ENCODE measurements at places on chromosomes 1 and 21. TPM values are rescaled to one million over a fixed set of nuclear protein-coding genes. Genes with fewer than 3 reads are reported as not detected.

DNAJC6 gene
- polyA plus RNA-seq, result 0.35 TPM

SLC16A4 gene
- 1.4 TPM for polyA plus RNA-seq

RBP7 gene
- 7.5 TPM for polyA plus RNA-seq

F13B gene
- polyA plus RNA-seq, result 42.3 TPM

ANXA9 gene
- 24.0 TPM for polyA plus RNA-seq

RHD gene
- not detected for polyA plus RNA-seq

DNA sequence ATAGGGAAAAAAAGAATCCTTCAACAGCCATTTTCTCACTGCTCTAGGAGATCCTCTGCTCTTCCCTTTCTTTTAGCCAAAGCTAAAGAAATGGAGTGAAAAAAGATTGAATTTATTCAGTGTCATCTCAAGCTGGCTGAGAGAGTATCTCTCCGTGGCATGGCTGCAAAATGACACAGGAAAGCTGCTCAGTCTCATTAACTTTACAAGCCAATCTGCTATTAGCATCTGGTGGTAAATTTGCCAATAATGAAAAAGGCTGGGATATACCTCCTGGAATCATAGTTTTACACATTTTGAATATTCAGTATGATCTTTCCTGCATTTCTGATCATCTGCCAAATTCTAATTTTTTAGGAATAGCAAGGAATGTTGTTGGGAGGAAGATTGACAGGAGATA lies 176.8 kb upstream of the CHRM3 start:
- no peak for DNase-seq

DNA sequence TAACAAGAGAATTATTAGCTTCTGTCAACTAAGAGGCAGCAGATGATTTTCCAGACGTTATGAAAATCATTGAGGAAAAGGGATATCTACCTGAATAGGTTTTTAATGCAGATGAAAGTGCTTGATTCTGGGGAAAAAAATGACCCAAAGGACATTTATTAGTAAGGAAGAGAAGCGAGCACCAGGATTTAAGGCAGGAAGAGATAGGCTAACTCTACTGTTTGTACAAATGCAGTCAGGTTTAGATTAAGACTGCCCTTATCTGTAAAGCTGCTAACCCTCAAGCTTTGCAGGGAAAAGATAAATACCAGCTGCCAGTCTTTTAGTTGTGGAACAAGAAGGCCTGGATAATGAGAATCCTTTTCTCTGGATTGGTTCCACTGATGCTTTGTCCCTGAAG lies 33.0 kb upstream of the LRIG2 start:
- DNase-seq, result no peak

GRCh38 chr1:183195142-183195574 lies 9.1 kb downstream of the LAMC2 start:
- no peak for DNase-seq

GRCh38 chr1:7174980-7175906 lies 390.0 kb downstream of the CAMTA1 start:
- DNase-seq, result no peak

DNA sequence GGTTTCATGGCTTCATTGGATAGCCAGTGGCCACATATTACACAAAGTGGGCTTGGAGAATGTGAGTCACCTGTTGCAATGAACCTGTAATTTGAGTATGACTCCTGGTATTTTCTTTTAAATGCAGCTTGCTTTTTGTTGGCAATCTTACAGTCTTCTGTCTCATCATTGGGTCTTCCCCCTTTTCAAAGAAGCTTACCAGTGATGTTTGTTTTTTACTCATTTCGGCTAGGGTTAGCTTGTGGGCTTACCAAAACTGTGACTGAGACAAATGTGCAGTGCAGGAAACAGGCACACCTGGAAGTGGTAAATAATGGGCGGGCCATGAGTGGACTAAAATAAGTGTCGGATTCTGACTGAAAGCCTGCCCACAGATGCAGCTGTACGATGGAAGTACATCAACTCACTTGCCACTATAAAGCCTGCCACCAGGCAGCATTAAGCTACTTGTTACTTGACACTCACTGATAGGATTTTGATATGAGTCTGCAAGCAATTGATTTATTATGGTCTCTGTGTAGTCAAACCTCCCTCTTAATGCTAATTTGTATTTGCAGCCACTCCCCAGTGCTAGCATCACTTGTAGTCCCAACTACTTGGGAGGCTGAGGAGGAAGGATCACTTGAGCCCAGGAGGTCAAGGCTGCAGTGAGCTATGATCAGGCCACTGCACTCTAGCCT lies 4.2 kb downstream of the HHAT start:
- no peak for DNase-seq

DNA sequence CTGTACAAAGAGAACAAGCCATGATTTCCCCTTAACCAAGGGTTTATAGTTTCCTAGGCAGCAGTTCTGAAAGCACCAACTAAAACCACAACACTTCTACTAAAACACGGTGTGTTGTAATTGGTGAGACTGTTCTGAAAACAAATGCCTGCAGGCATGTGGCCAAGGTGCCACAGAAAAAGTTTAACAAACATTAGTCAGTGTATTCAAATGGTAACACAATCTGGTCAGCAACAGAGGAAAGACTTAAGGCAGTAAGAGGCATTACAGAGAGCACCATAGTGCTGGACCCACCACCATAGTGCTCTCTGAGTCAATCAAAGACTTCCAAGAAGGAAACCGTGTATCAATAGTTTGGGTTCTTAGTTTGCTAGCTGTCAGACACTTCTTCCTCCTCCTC lies 16.7 kb downstream of the SNIP1 start:
- no peak for DNase-seq

- DNase-seq, result no peak
These were observed 178.4 kb upstream of the EDN2 start for GRCh38 chr1:41662765-41663437.

DNA sequence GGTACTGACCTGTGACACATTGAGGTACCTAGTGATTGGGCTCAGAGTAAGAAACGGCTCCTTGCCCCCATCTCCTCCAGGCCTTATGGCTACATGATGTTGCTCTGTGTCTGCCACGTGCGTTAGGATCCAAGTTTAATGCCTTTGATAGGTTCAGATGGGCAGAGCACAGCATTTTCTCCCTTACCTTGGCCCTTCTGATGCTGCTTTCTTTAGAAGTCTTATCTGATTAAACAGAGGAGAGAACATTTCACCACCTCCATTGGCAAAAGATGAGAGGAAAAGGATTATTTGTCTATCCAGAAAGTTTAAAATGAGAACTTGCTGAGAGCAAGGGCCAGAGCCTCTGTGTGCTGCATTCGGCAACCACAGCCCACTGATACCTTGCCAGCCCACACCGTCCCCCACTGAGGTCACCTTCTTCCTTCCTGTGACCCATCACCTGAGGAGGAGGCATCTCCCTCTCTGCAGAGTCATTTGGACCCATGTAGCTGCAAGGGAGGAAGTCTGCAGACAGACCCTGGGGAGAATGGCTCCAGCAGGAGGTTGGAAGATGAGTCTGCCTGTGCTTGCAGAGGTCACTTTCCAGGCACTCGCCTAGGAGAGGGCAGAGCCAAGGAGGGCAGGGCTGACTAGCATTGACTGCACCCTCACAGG lies 16.7 kb downstream of the SHISA4 start:
- no peak for DNase-seq

- DNase-seq, result no peak
These were observed 3.5 kb downstream of the GALNT2 start for GRCh38 chr1:230070321-230071208.

DNA sequence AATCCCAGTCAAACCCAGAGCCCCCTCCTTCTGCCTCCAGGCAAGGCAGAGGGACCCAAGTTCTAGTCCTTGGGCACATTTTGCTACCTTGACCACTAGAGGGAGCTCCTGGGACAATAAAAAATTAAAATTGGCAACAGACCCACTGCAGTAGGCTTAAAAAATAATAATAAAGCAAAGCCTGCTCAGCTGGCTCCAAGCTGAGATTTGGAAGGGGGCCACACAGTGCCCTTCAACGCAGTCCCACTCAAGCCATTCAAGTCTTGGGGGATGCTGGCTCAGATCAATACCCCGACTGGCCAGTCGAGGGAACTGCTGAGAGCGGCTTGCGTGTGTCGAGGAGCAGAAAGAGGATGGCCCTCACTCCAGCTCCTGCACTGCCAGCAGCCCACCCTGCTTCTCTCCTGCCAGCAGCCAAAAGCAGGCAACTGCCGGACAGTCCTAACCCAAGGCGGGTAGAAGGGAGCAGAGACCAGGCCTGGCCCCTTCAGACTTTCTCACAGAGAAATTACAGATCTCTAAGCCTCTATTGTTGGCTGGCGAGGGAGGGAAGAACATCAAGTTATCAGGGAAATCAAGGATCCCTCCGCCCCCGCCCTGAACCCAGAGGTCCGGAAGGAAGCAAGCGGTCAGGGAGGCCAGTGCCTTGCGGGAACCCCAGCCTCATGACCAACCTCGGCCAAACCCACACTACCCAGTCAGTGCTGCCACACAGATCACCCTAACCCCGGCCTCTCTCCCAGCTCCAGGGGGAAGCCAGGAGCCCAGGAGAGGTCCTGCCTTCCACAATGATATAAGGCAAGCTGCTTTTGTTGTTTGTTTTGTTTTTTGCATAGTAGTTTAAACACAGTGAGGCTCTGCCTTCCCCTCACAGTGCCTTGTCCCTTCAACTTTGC lies 4.9 kb upstream of the ALDH4A1 start:
- DNase-seq, result peak; percentile 59

DNA sequence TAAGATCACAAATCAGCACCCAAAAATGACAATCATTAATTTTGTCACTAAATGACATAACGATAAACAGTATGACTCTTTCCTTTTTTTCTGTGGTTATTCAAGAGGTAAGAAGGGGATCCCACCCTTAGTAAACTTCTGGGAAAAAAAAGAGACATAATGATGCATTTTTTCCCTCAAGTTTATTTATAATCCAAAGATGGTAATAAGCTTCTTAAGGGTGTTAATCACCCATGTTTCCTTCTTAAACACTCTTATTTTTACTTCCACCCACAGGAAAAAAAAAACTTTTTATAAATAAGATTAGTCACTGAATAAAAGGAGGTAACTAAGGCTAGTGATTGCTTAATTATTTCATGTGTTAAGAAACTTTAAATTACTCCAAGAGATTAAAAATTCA lies 24.7 kb downstream of the RGS1 start:
- DNase-seq, result no peak

DNA sequence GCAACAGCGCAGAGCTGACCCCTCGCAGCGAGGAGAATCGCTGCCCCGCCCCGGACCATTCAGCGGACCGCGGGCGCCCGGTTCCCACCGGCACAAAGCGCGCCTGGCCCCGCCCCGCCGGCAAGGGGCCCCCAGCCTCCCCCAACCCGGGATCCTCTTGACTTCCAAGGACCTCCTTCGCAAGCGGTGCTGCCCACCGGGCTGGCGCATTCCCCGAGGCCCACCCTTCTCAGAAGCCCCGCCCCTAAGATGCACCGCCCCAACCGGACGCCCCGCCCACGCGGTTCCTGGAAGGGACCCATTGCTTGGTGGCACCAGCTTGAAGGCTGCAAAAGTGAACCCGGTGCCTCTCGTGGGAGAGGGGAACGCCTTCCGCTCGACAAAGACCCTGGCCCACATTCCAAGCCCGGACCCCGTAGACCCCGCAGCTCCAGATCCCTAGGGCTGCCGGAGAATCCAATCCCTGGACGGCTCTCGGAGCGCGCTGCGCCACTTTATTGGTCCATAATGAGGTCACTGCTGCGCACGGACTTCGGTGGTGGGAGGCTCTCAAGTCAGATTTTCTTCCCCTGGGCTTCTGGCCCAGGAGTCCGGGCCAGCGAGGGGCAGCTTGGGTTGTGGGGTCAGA lies 2.0 kb downstream of the HES3 start:
- DNase-seq, result peak; percentile 69

DNA sequence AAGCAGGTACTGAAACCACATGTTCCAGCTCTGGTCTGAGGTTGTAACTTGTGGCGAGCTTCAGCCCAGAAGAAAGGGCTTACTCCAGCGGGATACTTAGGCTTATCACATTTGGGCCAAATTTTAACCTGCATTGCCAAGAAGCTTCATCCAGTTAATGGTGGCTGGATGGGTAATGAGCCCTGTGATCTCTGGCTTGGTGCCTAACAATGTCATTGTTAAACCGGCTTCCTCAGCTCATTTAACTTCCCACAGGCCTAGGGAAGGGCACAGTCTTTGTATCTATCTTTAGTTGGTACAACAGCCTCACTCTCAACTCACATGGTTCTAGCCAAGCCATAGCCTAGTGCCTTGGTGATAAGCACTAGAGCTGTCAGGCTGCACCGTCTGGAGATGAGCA lies 43.6 kb upstream of the CCDC190 start:
- DNase-seq, result no peak

All from liver (tissue), 10 donors.